ENCODE measurements at places on chromosomes 4 and X. TPM values are rescaled to one million over a fixed set of nuclear protein-coding genes. Genes with fewer than 3 reads are reported as not detected.
A peak's percentile ranks its signal among the peaks of the same experiment; 100 is the strongest.

TMEM144 gene
- total RNA-seq = 23.8 TPM

NUDT10 gene
- 0.60 TPM for total RNA-seq

CACNA1F gene
- 1.0 TPM for total RNA-seq

- H3K36me3 ChIP-seq = no peaks in the 10 kb centered on the region
- H3K27ac ChIP-seq = no peak overlapping the region
- DNase-seq = no peak
- H3K27me3 ChIP-seq = no peaks in the 10 kb centered on the region
- no peak overlapping the region for H3K4me3 ChIP-seq
Measured at GRCh38 chr4:142248946-142249345, 597.2 kb downstream of the INPP4B start.

DNA sequence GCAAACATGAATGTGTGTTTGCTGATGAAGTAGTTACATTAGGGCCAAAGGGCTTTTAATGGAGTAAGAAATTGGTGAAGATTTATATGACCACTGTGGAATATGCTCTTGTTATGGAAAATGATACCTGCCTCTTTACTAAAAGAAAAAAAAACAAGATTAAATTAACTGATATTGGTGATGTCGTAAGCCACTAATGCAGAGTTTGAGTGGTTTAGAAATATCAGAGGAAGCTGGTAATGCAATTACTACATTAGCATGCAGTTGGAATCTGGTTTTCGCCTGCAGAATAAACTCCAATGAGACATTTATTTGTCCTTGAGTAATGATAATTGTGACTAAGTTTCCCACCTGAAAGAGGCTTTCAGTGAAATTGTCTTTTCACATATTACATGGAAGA is 597.9 kb downstream of the GALNTL6 start:
- H3K36me3 ChIP-seq = no peaks in the 10 kb centered on the region
- no peak overlapping the region for H3K27ac ChIP-seq
- no peaks in the 10 kb centered on the region for H3K4me1 ChIP-seq

- no peak overlapping the region for H3K4me3 ChIP-seq
- peak overlapping the region; percentile 52 for H3K27ac ChIP-seq
- H3K27me3 ChIP-seq = no peaks in the 10 kb centered on the region
- no peak for DNase-seq
- H3K36me3 ChIP-seq = no peaks in the 10 kb centered on the region
- H3K4me1 ChIP-seq = no peaks in the 10 kb centered on the region
Measured at GRCh38 chr4:122665161-122665929, 44.5 kb upstream of the IL21 start.

DNA sequence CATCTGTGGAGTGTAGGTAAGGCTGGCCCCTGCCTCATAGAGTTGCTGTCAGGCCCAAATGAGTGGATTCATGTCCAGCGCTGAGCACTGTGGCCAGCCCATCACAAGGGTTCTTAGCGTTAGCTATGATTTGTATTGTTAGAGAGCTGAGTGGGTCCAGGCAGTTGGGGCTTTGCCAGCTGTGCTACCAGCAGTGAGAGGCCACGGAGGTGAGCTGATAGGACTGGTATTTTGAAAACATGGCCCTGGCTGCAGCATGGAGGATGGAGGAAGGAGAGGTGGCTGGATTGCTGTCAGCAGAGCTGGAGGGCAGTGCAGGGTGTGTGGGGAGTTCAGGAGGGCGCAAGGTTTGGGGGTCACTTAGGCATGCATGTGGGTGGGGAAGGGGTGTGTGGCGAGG is 69.8 kb downstream of the PSAPL1 start:
- H3K27ac ChIP-seq = no peak overlapping the region
- peaks cover 17% of the 10 kb centered on the region for H3K4me1 ChIP-seq
- DNase-seq = no peak
- H3K27me3 ChIP-seq = peaks cover 13% of the 10 kb centered on the region
- H3K4me3 ChIP-seq = no peak overlapping the region

- H3K4me3 ChIP-seq = no peak overlapping the region
- DNase-seq = no peak
- no peak overlapping the region for H3K27ac ChIP-seq
Measured at GRCh38 chr4:56937262-56937661, 29.6 kb downstream of the REST start.

- H3K27me3 ChIP-seq = no peaks in the 10 kb centered on the region
- no peak overlapping the region for H3K4me3 ChIP-seq
- no peak for DNase-seq
Measured at GRCh38 chr4:55609393-55609866, 17.4 kb upstream of the PDCL2 start.

- H3K4me3 ChIP-seq = no peak overlapping the region
- H3K27me3 ChIP-seq = no peaks in the 10 kb centered on the region
- no peak overlapping the region for H3K27ac ChIP-seq
- H3K36me3 ChIP-seq = no peaks in the 10 kb centered on the region
- no peak for DNase-seq
Measured at GRCh38 chr4:86386817-86387415, 27.1 kb upstream of the MAPK10 start.

GRCh38 chrX:25755194-25755593 is 382.9 kb upstream of the MAGEB18 start:
- no peaks in the 10 kb centered on the region for H3K4me1 ChIP-seq
- H3K4me3 ChIP-seq = no peak overlapping the region
- no peak for DNase-seq

DNA sequence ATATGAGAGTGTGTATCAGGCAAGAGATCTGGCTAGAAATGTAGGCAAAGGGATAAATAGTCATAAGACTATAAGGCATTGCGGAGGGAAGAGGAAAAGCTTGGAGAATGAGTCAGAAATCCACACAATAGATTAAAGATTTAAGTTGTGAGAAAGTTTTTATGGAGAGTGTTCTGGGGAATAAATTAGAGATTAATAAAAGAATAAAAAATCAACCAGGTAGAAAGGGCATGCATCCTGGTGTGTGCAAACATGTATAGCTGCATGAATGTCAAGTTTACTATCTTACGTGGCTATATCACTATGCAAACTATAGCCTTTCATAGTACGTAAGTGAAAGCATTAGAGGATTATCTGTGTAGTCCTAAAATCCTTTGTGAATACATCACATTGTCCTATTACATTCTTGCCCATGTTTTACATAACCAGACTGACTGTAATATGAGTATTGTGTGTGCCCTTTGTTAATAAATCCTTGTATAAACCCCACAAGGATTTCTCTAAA is 36.9 kb downstream of the SNCA start:
- H3K27me3 ChIP-seq = no peaks in the 10 kb centered on the region
- H3K27ac ChIP-seq = peak overlapping the region; percentile 20
- H3K36me3 ChIP-seq = no peaks in the 10 kb centered on the region
- H3K4me1 ChIP-seq = peaks cover 8% of the 10 kb centered on the region

DNA sequence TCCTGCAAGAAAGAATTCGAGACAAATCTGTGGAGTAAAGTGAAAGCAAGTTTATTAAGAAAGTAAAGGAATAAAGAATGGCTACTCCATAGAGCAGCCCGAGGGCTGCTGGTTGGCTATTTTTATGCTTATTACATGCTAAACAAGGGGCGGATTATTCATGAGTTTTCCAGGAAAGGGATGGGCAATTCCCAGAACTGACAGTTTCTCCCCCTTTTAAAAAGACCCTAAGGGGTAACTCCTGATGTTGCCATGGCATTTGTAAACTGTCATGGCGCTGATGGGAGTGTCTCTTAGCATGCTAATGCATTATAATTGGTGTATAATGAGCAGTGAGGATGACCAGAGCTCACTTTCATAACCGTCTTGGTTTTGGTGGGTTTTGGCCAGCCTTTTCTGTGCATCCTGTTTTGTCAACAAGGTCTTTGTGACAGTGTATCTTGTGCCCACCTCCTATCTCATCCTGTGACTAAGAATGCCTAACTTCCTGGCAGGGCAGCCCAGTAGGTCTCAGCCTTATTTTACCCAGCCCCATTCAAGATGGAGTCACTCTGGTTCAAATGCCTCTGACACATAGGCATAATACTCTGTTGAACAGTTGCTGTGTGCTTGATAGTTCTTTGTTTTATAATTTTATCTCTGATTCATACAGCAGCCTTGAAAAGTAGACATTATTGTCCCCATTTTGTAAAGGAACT is 25.8 kb downstream of the GAB1 start:
- no peaks in the 10 kb centered on the region for H3K27me3 ChIP-seq
- DNase-seq = no peak
- no peak overlapping the region for H3K4me3 ChIP-seq
- H3K36me3 ChIP-seq = no peaks in the 10 kb centered on the region

Data from tibial nerve (tissue), 4 donors.